ENCODE measurements at places on chromosomes 16 and 17.

- DNase-seq: no peak
These were observed 446.1 kb downstream of the HS3ST3B1 start for GRCh38 chr17:14746822-14747602.

- DNase-seq: no peak
These were observed 13.0 kb downstream of the ACSF3 start for GRCh38 chr16:89106533-89107202.

GRCh38 chr16:10812312-10813098 lies 6.1 kb downstream of the TVP23A start:
- no peak for DNase-seq

GRCh38 chr17:76940295-76940694 lies 72.1 kb downstream of the MGAT5B start:
- DNase-seq: no peak

GRCh38 chr16:50835358-50836060 lies 93.6 kb downstream of the CYLD start:
- DNase-seq: peak; percentile 26

GRCh38 chr17:32256012-32256700 lies 9.5 kb upstream of the RHBDL3 start:
- no peak for DNase-seq

- DNase-seq: no peak
These were observed 409.6 kb downstream of the NPIPA8 start for GRCh38 chr16:17926866-17927399.

GRCh38 chr16:61590577-61590976 lies 445.7 kb downstream of the CDH8 start:
- no peak for DNase-seq

DNA sequence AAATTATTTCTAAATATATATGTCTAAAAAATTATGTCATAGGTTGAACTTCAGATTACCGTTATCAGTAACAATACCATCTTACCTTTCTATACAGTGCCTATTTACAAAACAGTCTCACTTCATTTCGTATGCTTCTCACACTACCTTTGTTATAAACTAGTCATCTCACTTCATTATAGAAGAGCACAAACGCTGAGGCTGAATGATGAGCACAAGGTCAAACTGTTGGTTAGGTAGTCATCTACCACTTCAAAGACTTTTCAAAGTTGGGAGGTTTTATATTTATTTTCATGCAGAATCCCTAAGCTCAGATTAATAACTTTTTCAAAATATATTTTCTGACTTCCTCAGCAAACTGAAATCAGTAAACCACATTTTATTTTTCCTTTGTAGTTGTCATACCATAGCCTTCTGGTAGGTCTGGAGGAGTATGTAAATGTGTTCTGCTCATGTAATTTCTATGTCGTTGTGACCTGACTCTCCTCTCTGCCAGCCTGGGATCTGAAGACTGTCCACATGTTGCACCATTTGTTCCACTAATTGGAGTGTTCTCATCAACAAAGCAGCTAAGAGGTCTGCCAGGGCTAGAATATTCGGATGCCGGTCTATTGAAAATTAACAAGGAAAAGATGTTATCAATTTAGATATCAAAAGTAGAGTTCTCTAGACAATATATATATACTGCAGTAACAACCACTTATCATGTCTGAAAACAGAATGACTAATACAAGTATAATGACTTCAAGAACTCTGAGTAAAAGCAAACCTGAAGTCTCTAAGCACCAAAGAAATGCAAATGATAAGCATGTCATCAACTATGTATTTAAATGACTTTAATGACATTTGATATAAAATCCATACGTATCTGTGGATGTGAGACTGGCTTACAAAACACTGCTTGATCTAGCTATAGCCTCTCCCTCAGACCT lies 73.9 kb downstream of the CEP95 start:
- DNase-seq: no peak

GRCh38 chr17:82876602-82877379 lies 37.0 kb upstream of the ZNF750 start:
- DNase-seq: peak; percentile 57

DNA sequence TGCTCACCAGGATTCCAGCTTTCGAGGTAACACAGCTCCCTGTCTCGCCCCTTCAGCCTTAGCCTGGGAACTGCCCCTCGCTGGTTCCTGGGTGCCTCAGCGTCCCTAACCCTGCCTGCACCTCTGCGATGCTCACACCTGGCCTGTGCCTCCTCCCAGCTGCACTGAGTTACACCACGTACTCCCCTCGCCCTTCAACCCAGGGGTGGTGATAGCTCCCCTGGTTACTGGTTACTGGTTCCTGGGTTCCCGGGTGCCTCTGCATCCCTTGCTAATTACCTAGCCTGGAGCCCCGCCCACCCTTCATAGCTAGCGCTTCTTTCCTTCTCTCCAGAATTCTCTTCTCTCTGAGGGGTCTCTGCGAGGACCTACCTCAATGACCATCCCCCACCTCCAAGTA lies 65.3 kb upstream of the PLCG2 start:
- DNase-seq: no peak

- no peak for DNase-seq
These were observed 1.2 kb downstream of the USP7 start for GRCh38 chr16:8962393-8963009.

DNA sequence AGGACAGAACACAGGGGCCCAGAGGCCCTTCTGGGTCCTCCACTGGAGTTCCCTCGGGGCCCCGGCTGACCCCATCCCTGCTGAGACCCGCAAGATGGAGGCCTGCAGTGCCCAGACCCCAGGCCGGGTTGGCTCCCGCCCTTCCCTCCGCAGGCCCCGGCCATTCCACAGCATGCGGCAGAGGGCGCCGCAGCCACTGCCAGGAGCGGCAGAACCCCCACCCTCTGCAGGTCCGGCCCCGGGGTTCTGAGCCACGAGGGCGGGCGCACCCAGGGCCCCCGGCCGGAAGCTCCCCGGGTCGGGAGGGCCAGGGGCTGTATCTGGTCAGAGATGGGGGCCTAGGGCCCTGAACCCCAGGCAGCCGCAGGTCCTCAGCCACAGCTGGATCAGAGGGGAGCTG lies 2.4 kb upstream of the PERCC1 start:
- no peak for DNase-seq

- DNase-seq: no peak
These were observed 212.9 kb downstream of the CNTNAP4 start for GRCh38 chr16:76490036-76490639.

GRCh38 chr16:54636221-54636793 lies 294.4 kb upstream of the IRX5 start:
- no peak for DNase-seq

GRCh38 chr17:82012640-82013295 lies 9.9 kb downstream of the CENPX start:
- DNase-seq: no peak

- DNase-seq: no peak
These were observed 41.9 kb downstream of the KCNJ16 start for GRCh38 chr17:70116919-70117318.

DNA sequence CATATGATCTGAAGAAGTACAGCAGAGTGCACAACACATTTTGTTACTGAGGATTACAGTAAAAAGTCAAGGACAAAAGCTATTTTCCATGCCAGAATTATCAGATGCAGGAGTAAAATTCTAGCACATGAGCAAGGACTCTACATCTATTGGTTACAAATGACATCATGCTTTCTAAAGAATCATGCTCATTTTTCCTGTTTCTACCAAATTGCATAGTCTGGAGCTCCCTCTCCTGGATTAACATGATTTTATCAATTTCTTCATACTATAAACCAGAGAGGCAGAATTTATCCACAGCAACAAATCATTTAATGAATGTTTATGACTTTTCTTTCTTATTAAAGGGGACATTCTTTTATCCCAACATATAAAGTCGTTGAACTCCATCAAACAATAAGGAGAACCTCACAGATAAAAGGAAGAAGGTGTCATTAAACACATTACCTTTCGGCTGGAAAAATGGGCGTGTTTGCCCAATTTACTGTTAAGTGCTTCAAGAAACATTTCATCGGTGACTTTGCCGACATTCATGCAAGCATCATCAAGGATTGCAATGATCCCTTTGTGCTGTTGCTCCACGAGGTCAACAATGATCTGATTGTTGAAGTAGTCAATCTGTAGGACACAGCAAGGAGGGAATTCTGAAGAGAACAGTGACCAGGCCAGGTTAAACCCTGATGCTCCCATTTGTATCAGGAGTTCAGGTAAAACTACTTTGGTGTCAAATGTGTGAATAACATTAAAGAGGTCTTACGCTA lies 121.7 kb downstream of the MYO1D start:
- DNase-seq: no peak

DNA sequence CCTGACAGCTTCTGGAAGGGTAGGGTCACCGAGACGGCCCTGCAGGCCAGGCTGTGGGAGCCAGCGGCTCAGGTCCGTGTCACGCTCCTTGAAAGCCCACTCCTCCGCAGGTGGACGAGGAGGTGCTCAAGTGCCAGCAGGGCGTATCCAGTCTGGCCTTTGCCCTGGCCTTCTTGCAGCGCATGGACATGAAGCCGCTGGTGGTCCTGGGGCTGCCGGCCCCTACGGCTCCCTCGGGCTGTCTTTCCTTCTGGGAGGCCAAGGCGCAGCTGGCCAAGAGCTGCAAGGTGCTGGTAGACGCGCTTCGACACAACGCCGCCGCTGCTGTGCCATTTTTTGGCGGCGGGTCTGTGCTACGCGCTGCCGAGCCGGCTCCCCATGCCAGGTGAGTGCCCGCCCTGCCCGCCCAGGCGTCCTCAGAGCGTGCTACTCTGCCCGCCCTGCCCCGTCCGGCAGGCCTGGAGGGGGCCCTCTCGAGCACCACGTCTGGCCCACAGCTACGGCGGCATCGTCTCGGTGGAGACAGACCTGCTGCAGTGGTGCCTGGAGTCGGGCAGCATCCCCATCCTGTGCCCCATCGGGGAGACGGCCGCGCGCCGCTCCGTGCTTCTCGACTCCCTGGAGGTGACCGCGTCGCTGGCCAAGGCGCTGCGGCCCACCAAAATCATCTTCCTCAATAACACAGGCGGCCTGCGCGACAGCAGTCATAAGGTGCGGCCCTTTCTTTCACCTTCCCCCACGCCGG lies 1.3 kb downstream of the NAGS start:
- no peak for DNase-seq

DNA sequence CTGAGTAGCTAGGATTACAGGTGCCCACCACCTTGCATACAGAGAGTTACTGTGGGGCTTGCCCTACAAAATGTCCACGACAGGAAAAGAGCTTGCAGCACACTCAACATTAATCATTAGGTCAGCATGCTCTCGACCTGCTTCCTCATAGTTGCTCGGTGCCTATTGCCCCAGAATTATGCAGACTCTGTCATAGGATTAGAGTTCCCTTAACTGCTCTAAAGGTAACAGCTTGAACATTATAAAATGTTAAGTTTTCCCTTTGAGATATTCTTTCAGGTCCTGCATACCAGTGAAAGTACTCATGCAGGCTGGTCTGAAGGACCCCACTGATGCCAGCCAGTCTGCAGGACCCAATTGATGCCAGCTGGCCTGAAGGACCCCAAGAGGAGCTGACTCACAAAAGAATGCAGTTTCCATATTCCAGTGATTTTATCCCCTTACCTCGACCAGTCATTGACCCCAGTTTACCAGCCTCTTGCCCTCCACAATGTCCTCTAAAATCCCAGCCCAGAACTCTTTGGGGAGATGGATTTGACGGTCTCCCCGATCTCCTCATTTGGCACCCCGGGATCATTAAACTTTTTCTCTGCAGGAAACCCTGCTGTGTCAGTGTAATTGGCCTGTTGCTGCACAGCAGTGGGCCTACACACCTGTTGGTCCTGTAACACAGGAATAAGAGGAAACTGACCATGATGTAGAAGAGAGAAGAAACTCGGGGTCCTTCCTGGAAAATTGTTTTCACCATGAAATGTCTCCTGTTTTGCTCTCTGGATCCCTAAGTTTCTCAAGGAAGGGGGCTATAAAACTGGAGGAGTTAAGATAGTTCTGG lies 10.6 kb downstream of the ICAM2 start:
- no peak for DNase-seq

- DNase-seq: no peak
These were observed 11.3 kb downstream of the ERAL1 start for GRCh38 chr17:28865946-28866752.

DNA sequence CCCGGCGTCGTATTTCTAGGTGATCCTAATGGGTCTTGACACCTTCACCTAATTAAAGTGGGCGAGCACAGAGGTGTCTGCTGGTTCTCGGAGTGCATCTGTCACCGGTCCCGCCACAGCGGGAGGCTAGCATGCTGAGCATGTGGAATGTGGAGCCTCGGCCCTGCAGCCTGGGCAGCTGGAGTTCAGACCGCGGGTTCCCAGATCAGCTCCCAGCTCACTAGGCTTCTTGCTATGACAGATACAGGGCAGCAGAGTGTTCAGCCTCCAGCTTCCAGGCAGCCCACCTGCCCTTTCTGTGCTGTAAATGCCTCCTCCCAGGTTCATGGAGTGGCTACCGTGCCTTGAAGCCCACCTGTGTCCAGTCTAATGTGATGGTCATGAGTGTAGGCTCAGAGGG lies 166.7 kb downstream of the CPPED1 start:
- no peak for DNase-seq

GRCh38 chr17:41367426-41368075 lies 2.1 kb downstream of the KRT33B start:
- DNase-seq: no peak

DNA sequence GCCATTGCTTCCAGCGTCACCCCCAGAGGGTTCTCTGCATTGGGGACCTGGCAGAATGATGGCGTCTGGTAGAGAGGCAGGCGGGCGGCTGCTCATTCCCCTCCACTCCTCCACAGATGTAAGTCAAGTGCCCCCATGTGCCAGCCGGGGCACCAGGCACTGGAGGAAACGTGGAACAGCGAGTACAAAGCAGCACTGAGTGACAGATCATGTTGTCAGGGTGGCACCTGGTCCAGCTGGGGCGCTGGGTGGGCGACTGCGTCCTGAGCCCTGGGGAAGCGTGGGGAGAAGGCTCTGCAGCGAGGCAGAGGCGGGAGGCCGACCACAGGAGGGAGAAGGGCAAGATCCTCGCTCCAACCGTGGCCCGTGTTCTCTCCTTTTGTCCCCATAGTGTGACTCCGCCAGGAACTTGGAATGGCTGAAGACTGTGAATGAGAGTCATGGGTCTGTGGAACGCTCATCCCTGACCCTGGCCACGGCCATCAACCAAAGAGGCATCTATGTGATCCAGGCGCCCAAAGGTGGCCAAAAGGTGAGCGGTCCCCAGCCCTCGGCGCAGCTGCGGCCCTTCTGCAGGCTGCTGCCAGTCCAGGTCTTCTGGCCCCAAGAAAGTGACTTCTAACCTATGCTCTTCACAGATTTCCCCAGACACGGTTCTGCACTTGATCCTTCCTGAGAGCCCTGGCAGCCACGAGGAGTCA lies 76.7 kb downstream of the RNF213 start:
- no peak for DNase-seq

DNA sequence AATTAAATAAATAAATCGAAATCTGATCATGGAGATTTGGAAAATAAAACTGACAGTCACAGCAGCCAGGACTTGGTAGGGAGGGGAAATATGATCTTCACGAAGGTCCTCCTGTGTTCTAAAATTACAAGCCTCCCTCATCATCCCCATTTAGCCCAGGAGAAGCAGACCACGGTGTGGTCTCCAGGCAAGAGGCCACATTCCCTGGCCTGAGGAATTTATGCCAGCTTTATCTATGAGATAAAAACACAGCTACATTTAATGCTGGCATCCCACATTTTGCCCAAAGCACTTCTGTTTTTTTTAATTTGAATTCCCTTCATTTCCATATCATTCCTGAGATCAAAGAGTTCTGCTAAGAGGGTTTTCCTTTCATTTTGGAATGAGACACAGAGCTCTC lies 43.2 kb downstream of the ABCC12 start:
- no peak for DNase-seq
